ENCODE measurements at places on chromosomes 6 and 20.

DNA sequence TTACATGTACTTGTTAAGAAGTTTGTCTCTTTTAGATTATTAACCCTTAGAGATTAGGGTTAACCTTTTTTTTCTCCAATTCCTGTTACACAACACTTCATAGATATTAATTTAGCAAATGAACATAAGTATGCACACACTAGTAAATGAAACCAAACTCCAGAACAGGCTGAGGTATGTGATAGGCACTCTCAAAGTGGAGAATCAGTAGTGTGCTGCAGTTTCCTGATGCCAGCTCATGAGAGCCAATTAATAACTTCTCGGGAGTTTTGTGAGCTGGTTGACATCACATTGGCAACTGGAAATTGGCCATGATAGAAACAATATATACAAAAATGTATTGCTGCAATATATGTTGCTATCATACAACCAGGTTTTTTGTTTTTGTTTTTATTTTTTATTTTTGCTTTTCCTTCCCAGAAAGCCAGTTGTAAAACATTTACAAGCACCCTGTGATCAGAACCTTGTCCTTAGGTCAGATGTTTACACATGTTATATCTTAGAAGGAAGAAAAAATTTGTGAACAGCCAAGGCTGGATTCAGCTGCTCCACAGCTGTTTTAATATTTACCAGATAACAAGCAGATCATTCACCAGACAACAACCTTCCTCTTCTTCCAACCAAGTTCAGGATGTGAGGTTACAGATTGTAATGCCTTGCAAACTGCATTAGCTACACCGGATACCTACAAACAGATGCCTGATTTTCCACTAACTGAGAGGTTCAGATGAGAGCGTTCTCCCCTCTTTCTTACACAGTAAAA lies 42.4 kb upstream of the ECHDC1 start:
- DNase-seq: no peak

- no peak for DNase-seq
These were observed 208.4 kb downstream of the ADGRG6 start for GRCh38 chr6:142510211-142510610.

- peak; percentile 2 for DNase-seq
These were observed 95.0 kb downstream of the AK9 start for GRCh38 chr6:109595998-109596397.

- no peak for DNase-seq
These were observed 35.4 kb upstream of the PIM1 start for GRCh38 chr6:37134396-37135191.

DNA sequence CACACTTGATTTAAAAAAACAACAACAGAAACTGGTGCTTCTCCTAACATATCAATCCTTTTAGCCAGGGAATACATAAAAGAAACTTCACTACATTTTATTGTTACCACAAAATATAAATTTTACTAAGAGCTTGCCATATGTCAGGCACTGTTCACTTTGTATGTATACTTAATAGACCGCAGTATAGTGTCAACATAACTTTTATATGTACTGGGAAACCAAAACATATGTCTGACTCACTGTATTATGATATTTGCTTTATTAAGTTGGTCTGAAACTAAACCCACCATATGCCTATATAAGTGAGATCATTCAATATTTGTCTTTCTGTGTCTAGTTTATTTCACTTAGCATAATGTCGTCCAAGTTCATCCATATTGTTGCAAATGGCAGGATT lies 108.4 kb downstream of the KLHL32 start:
- no peak for DNase-seq

DNA sequence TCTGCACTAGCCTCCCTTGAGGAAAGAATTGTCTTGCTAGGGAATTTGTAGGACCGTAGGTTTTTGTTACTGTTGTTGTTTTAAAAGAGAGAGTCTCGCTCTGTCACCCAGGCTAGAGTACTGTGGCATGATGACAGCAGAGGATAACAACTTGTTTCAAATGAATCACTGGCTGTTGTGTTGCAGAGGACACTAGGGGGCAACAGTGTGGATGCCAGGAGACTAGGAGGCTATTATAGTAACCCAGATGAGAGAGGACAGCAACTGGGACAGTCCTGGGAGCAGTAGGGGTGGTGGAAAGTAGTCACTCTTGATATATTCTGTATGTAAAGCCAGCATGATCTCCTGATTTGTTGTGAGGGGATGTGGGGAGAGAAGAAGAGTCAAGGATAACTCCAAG lies 41.8 kb upstream of the LAMA4 start:
- DNase-seq: no peak

- DNase-seq: no peak
These were observed 3.7 kb upstream of the BEND6 start for GRCh38 chr6:56951049-56951831.

DNA sequence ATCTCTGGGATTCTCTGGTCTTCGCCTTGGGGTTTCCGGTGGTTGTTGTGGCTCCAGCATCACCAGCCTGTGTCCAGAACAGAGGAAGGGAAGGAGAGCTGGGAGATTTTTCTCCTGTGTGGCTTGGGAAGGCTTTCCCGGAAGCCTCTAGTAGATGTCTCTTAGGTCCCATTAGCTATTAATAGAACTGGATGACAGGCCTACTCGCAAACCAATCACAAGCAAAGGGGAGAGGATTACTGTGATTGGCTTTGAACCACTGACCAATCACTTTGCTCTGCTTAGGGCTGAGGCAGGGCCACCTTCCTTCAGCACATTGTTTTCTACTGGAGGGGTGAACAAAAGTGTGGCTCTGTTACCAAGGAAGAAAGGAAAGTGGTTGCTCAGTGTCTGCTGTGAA lies 203.4 kb upstream of the SULF2 start:
- no peak for DNase-seq

GRCh38 chr20:42742926-42743325 lies 446.8 kb downstream of the PTPRT start:
- no peak for DNase-seq

- DNase-seq: peak; percentile 2
These were observed 43.7 kb upstream of the MAP7 start for GRCh38 chr6:136593748-136594490.

- no peak for DNase-seq
These were observed 21.4 kb downstream of the SNAI1 start for GRCh38 chr20:50004229-50004628.

GRCh38 chr6:15829156-15829555 lies 166.3 kb upstream of the DTNBP1 start:
- no peak for DNase-seq

GRCh38 chr20:51487565-51488268 lies 54.8 kb downstream of the NFATC2 start:
- DNase-seq: no peak

- no peak for DNase-seq
These were observed 11.8 kb downstream of the ROMO1 start for GRCh38 chr20:35710884-35711587.

- no peak for DNase-seq
These were observed 18.5 kb upstream of the C6orf141 start for GRCh38 chr6:49531774-49532569.

- no peak for DNase-seq
These were observed 5.1 kb downstream of the HLA-E start for GRCh38 chr6:30494291-30494861.

DNA sequence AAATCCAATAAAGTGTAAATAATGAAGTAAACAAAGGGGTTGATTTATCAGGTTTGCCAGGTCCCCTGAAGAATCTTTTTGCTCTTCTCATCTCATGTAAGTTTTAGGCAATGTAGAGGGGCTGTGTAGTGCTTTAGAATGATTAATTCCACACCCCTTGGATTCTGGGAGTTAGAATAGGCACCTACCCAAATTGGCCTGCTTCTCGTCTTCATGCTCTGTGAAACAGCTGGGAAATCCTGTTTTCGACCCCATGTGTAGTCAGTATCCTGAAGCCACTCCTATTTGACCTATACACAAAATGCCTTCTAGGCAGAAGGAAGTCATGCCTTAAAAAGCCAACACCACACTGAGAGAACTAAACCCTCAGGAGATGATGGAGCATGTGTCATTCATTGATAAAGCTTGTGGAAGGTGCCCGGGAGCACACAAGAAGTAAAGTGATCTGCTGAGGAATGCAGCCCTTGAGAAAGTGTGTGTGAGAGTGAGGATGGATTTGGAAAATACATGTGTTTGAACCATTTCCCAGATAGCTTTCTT lies 170.9 kb downstream of the KLHL32 start:
- DNase-seq: no peak

- no peak for DNase-seq
These were observed 56.2 kb downstream of the COL12A1 start for GRCh38 chr6:75149696-75150095.

GRCh38 chr6:111957623-111958315 lies 84.5 kb upstream of the FYN start:
- no peak for DNase-seq

DNA sequence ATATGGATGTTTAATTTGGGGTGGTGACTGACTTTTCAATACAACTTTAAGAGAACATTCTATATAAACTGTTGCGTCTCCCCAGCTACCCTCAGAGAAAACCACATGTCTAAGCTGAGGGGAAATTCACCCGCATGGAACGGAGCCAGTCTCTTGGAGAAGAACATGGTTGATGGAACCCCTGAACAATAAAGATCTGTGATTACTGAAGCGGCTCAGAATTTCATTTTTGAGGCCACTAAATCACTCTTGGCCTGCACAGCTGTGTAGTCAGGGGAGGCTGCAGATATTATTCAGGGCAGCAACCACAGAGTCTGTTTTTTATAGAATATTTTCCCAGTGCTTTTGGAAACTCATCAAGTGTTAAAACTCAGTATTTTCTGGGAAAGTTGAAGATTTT lies 73.8 kb downstream of the EYA4 start:
- no peak for DNase-seq

DNA sequence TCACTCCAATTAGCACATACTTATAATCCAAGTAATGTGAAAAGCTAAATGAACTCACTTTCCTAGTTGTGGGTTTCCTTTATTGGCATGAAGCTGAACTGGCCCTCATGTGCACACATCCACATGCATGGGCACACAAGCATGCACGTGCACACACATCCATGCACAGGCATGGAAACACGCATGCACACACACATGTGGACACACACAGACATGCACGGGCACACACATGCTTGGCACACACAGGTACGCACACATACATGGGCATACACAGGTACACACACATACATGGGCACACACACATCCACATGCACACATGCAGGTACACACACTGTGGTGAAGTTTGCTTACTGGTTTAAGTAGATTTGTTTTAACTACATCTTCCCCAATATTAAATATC lies 23.8 kb downstream of the SYNDIG1 start:
- DNase-seq: no peak

DNA sequence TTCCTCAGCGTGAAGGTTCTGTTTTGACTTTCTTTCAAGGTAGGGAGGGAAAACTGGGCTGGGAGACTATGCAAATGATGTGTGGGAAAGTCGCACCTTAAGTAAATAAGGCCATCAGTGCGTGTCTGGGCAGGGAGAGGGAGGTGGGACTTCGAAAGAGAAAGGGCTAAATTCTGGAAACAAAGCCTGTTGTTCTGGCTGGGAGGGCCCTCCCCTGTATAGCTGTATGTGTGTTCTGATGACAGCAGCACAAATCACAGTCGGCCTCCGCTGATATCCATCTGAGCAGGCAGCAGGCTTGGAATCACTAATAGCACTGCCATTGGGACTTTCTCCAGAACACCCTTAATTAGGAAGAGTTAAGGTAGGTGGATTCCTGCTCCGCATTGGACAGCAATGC lies 19.2 kb downstream of the JAG1 start:
- no peak for DNase-seq

GRCh38 chr6:3607599-3607998 lies 143.9 kb downstream of the PXDC1 start:
- no peak for DNase-seq

- DNase-seq: no peak
These were observed 105.8 kb downstream of the MAFB start for GRCh38 chr20:40583205-40583604.

GRCh38 chr20:55961376-55962330 lies 43.7 kb downstream of the CBLN4 start:
- DNase-seq: no peak

DNA sequence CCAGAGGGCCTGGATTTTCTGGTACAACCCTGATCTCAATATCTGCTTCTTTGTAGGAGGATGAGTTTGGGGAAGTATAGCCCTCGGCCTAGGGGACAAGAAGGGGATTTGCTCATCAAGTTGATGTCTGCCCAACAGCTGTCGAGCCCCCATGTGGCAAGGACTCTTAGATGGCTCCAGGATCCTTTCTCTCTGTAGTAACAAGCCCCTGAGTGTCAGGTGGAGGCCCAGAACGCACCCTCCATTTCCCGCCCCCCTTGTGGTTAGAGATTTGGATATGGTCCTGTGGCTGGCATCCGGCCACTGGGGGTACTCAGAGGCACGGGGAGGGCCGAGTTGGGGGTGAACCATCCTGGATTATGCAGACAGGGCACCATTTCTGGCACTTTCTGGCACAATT lies 50.1 kb downstream of the CTCFL start:
- no peak for DNase-seq

DNA sequence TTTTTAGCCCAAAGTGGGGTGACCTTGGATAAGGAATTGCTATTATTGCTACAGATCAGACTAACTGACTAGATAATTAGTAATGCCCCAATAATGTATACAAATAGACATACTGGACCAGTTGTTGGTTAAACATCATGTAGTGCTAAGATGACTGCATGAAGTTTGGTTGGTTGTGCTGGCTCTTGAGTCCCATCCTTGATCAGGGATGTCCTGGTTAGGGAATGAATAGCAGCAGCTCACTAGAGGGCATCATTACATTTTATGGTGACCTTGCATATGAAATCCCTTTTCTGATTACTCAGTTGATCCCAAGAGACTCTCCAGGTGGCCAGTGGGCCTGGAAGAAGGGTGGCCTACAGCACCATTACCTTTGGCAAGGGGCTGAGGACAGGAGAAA lies 10.9 kb downstream of the TPBG start:
- DNase-seq: no peak

DNA sequence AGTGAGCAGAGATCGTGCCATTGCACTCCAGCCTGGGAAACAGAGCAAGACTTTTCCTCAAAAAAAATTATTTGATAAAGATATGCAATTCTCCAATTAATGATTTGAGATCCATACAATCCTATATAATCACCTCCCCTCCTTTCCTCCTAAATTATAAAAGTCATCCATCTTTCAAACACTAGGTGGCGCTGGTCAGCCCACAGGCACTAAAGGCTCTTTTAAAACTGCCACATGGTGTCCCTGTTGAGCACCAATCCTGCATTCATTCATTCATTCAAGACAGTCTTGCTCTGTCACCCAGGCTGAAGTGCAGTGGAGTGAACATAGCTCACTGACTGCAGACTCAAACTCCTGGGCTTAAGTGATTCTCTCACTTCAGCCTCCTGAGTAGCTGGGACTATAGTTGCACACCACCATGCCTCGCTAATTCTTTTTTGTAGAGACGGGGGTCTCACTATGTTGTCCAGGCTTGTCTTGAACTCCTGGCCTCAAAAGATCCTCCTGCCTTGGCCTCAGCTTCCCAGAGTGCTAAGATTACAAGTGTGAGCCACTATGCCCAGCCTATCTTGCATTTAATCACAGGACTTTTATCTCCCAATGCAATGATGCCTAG lies 58.7 kb upstream of the SLC2A12 start:
- DNase-seq: no peak

DNA sequence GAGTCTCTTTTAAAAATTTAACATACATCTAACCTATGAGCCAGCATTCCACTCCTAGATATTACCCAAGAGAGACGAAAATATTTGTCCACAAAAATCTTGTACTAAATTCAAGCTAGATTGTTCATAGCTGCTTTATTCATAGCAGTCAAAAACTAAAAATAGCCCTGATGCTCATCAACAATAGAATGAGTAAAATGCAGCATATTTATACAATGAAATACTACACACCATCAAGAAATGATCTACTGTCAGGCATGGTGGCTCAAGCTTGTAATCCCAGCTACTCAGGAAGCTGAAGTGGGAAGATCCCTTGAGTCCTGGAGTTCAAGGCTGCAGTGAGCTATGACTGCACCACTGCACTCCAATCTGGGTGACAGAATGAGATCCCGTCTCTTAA lies 22.0 kb upstream of the SRC start:
- DNase-seq: no peak
